ENCODE measurements at places on chromosomes 6 and 20.

DNA sequence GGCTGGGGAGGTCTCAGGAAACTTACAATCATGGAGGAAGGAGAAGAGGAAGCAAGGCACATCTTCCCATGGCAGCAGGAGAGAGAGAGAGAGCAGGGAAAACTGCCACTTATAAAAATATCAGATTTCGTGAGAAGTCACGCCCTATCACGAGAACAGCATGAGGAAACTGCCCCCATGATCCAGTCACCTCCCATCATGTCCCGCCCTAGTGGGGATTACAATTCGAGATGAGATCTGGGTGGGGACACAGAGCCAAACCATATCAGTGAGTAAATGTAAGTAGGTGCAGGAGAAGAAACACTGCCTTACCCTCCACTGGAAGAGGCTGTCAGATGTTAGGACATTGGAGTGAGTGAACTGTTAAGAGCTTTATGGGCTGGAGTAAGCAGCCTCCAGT, 270.4 kb downstream of the TFAP2C start:
- no peak for DNase-seq

GRCh38 chr6:11111769-11112437, 378 bp upstream of the ERVFRD-1 start:
- no peak for DNase-seq

DNA sequence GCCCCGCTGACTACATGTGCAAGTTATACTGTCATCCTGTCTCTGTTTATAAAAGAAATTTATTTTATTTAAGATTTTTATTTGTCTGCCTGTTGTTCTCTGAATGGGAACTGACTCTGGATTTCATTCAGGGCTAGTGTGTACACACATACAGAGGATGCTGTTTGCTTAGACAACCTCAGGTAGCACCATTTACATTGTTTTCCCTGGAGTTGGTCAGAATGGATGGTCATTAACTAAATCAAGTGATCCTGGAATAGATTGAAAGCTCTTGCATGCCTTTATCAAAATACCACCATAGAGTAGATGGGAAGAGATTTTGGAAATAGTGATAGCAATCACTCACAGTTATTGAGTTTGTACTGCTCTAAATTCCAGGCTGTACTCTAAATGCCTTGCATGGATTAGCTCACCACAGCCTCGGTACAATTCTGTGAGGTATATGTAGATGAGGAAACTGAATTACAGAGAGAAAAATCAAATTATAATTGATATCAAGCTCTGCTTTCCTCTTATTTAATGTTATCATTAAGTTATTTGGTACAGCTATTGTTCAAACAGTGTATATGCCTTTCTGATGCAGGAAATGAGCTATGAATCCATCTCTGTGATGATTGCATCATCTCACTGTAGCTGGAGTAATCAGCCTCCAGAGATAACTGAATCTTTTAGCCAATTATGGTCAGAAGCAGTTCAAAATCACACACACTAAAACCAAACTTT, 51.9 kb downstream of the RNF217 start:
- no peak for DNase-seq

- no peak for DNase-seq
Observed at GRCh38 chr20:51386586-51386985, 155.9 kb downstream of the NFATC2 start.

GRCh38 chr6:3239110-3239830, 11.8 kb upstream of the TUBB2B start:
- no peak for DNase-seq

- DNase-seq: no peak
Observed at GRCh38 chr6:34586327-34587040, 30.4 kb upstream of the SPDEF start.

DNA sequence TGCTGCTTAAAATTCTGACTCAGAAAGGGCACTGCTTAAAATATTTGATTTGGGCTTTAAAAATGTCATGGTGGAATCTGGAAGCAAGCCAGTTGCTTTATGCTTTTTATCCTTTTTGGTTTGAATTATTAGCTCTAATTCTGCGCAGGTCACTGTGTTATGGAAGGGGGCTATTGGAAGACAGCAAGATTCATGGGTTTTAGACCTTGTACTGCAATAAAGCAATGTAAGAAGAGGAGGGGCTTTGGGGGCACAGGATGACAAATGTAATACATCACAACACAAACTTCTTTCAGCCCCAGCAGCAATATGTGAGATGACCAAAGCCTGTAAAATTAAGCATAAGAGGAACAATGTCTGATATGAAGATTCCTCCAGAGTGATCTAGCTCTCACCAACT, 68.4 kb downstream of the TFAP2B start:
- no peak for DNase-seq

- DNase-seq: no peak
Observed at GRCh38 chr6:21604081-21604480, 10.5 kb downstream of the SOX4 start.

DNA sequence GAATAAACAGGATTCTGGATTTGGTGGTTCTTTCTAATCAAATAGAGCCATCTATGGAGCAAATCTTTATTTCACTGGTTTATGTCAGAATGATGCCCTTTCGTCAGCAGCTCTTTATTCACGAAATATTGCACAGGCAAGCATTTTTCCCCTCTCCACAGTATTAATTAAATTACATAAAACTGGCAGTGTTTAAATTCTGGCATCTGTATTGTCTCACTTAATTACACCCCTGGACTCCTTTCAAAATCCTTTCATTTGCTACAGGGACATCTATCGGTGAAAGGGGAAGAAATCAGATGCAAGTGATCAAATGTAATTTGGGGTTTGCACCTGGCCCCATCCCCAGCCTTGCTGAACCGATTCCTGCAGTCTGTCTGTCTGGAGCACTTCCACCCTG, 801.9 kb downstream of the QKI start:
- DNase-seq: no peak

DNA sequence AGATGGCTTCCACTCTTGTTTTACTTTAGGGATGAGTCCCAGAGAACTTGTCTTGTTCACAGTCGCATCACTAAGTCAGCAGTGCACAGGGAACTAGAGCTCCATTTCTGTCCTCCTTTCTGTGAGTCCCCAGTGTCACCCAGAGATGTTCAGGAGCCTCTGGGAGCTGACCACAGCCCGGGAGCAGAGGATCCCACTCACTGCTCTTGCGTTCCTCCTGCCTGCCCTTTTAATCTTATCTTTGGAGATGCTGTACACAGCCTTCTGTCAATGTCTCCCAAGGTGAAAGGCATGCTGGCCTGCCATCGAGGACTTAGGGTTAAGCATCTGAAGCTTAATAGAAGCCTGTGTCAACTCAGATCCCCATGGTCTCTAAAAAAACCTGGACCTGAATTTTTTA, 71.2 kb downstream of the IGF2R start:
- no peak for DNase-seq

DNA sequence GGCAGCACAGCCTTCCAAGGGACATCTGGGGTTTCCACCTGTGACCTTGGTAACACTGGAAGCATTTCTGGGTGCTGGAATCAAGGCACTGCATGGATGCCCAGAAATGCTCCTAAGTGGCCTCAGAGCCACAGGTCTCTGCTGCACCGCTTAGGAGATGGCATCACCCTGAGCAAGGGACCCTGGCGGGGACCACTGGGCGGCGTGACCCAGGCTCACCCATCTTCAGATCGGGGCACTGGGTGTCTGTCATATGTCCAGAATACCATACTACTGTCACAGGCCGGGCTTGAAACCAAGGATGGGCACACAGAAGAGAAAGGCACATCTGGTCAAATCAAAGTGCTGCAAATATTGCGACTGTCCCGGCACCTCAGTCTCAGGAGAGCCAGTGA, 45.9 kb downstream of the SSR1 start:
- no peak for DNase-seq

DNA sequence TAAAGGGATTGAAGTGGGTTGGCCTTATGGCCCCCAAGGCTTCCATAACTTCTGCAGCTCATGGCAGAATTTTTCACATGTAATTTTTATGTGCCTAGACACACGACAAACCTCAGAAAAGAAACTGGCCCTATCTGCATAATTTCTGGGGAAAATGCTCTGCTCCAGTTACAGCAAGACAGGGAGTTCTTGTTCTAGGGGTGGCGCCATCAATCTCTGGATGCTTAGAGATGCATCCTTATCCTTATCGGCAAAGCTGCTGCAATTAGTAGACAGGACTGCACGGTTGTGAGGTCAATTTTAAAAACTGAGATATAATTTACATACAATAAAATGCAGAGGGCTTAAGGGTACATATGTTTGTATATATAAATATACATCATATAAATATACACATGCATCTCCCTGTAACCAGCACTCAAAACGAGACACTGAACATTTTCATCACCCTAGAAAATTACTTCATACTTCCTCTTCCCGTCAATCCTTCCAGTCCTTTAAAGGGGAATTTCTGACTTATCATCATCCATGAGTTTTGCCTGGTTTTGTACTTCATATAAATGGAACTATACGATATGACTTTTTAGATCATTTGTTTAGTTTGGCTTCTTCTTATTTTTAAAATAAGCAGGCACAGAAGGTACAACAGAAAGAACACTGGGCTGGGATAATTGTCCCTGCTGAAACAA, 10.2 kb downstream of the ELMO2 start:
- DNase-seq: no peak

DNA sequence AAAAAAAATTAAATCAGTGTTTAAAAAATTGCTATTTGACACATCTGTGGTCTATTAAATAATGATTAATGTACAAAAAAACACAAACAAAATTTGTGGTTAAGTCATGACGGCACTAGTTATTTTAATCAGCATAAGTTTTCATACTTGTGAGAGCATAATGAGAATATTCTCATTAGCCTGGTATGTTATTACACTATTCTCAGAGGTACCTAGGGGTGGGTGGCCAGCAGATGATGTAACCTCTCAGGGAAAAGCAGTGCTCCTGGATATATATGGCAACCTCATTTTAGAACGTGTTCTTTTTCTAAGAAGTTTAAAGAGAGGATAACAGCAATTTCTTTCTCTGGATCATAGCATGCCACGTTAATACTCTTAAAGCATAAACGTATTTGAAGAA, 109.2 kb downstream of the GJA1 start:
- no peak for DNase-seq

DNA sequence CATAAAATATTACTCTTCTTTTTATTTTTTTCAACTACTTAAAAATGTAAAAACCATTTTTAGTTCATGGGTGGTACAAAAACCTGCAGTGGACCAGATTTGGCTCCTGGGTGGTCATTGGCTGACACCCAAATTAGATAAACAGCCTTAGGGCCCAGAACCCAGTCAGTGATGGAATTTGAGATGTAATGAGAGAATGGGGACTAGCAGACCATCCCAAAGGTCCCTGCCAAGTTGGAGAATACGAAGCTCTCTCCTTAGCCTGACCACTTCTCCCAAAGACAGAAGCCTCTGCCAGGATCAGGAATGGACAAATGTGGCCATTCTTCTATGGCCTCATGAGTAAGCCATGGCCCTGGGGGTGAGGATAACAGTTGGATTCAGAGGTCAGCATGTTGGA, 194.7 kb downstream of the NFATC2 start:
- no peak for DNase-seq

DNA sequence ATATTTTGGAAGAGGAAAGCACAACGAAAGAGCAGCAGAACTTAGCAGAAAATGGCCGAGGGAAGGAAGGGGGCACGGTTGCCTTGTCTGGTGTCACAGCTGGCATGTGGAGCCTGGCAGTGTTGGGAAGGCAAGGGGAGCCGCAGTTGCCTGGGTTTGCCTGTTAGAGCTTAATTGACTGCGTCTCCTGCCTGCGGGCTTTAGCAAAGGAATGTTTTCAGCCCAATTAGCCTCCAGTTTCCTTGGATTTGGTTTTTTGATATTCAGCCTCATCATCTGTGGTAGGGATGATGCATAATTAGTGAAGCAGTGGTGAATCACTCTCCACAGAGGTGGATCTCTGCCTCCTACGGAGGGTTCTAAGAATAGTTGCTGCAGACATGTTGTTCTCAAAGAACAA, 832.6 kb downstream of the QKI start:
- no peak for DNase-seq

GRCh38 chr6:12450467-12450866, 160.3 kb downstream of the EDN1 start:
- no peak for DNase-seq
